ENCODE measurements at places on chromosomes 3 and 15.

DNA sequence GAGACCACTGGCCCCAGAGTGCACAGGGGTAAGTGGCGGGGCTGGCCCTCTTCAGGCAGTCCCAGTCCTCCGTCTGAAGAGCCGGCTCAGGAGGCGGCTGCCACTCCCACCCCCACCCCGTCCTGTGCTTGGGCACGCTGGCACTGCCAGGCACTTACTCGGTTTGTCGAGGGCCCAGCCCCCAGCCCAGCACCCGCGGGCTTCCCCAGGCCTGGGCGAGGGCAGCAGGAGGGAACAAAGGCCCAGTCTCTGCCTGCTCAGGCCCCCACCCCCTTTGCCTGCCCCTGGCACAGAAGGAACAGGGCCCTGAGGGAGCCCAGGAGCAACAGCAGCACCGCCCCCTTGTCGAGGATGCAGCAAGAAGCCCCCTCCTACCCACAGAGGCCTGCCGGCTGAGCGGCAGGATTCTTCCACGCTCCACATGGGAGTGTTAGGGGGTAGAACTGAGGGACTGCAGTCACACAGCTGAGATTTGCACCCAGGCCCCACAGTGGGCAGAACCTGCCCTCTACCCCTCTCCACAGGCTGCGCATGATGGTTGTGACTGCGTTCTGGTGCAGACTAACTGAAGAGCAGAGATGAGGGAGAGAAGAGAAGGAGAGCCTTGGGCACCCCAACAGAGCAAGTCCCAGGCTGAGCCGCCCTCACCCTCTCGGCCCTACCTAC, 8.9 kb downstream of the DUSP7 start:
- no peak for DNase-seq

- DNase-seq: no peak
Measured at GRCh38 chr3:14920536-14920935, 26.8 kb upstream of the NR2C2 start.

DNA sequence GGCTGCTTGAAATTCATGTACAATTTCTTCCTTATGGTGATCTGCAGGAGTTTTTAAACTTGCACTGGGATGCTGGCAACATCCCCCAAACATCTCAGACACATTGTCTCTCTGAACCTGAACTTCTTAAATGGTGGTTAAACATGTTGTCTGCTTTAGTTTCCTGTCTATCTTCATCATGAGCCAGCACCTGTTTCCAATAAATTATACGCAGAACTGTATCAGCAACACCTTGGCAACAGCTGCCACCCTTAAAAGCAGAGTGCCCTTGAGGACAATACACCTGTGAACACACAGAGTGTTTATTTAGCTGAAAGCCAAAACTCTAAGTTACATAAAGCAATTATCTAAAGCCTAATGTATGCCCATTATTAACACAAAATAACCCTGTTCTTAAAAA, 242.9 kb downstream of the WNT5A start:
- no peak for DNase-seq

- DNase-seq: no peak
Measured at GRCh38 chr3:127749361-127749760, 73.0 kb downstream of the MGLL start.

DNA sequence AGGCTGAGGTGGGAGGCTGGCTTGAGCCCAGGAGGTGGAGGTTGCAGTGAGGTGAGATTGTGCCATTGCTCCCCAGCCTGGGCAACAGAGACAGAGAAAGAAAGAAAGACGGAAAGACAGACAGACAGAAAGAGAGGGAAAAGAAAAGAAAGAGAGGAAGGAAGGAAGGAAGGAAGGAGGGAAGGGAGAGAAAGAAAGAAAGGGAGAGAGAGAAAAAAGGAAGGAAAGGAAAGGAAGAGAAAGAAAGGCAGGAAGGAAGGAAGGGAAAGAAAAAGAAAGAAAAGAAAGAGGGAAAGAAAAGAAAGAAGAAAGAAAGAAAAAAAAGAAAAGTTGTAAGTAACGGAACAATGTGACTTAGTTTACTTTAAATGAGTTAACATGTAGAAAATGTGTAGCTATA, 260.7 kb upstream of the GRM7 start:
- no peak for DNase-seq

DNA sequence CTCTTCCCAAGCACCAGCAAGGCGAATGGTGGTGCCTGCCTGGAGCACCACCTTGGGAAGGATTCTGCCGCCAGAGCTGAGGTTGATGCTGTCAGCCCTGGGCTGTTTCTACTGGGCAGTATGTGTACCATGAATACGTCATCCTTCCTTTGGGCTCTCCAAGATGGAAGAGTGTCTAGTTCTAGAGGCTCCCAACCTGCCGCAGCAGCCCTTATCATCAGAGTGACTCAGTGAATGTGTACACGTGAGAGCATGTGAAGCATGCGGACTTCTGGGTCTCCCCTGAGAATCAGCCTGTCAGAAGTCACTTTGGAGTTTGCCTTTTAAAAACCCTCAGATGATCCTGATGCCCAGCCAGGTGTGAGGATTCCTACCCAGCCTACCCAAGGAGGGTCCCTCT, 20.9 kb downstream of the PLA2G4D start:
- no peak for DNase-seq

DNA sequence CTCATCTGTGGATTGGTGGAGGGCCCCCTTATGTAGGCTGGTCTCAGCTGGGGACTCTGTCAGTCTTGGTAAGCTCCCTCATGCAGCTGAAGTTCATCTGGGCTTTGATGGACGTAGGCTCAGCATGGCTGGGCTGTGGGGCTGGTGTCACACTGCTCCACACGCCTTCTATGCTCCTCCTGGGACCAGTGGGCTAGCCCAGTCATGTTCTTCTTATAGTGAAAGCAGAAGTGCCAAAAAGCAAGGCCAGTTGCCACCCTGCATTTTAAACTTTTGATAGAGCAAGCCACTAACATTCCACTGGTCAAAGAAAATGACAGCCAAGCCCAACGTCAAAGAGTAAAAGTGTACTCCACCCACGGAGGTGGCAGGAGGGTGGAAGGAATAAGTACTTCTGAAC, 165.5 kb downstream of the MEX3B start:
- no peak for DNase-seq

DNA sequence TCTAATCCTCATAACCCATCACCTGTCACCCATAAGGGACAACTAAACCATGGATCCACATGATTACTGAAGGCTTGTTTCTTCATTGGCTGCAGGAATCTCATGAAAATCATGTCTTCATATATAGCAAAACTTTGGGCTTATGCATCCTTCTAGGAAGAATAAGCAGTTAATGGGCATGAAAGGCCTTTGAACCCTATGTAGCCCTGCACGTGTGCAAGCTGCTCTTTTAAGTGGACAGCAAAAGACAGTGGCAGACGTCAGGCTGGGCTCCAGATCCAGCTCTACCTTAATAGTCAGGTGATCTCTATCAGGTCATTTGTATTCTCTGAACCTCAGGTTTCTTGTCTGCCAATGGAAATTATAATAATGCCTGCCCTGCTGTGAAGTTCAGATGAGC, 18.9 kb downstream of the CYP19A1 start:
- DNase-seq: no peak

DNA sequence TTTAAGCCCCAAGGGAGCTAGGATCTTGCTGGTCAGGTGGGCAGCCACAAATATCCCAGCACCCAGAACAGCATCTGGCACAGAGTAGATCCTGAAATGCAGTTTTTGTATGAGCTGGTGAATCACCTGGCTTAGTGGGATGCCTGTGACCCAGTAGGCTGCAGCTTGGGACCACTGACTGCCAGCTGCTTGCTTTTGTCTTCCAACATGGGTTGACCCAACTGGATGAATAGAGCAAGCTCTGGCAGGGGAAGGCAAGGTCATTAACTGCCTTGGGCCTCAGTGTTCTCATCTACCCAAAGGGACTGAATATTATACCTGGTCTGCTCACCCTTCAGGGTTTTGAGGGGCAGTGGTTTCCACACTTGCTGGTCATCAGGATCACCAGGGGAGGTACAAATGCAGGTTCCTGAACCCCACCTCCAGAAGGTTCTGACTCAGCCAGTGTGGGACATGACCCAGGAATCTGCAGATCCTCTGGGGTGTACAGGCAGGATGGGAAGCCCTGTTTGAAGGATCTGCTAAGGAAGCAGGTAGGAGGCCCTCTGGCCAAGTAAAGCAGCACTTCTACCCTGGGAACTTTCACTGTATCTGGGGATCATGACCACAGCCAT, 55.4 kb downstream of the ITGA11 start:
- no peak for DNase-seq

- no peak for DNase-seq
Measured at GRCh38 chr3:111278959-111279358, 207.3 kb downstream of the NECTIN3 start.

GRCh38 chr3:56880720-56881575, 79.2 kb upstream of the ARHGEF3 start:
- no peak for DNase-seq

DNA sequence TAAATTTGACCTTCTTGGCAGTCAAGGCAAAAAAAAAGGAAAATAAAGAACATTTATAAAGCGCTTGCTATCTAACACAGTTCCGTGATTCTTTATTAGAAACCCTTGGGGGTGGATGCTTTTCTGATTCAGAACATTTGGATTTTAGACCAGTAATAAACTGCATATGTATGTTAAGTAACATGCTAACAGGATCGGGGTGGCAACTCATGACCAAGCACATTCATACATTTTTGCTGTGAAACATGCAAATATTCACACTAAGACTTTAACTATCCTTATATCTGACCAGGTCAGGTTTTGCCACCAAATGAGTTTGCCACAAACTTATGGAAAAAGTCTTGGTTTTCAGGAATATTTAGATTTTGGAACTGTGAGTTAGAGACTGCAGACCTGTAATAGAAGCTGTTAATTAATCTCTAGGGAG, 30.4 kb upstream of the KLF13 start:
- no peak for DNase-seq

DNA sequence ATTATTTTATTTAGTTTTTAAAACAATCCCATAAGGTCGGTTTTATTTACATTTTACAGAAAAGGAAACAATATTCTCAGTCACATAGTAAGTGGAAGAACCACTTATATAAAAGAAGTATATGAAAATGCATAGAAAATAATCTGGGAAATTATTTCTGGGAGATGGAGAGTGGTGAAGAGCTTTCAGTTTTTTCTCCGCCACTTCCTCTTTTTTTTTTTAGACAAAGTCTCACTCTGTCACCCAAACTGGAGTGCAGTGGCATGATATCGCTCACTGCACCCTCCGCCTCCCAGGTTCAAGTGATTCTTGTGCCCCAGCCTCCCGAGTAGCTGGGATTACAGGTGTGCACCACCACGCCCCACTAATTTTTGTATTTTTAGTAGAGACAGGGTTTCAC, 21.2 kb downstream of the RAD51 start:
- DNase-seq: no peak

- no peak for DNase-seq
Measured at GRCh38 chr3:25585361-25586166, 79.1 kb downstream of the TOP2B start.

GRCh38 chr15:22226034-22226790, 145.9 kb downstream of the OR4M2 start:
- peak; percentile 15 for DNase-seq

GRCh38 chr3:65181391-65181871, 493.6 kb upstream of the ADAMTS9 start:
- DNase-seq: no peak

DNA sequence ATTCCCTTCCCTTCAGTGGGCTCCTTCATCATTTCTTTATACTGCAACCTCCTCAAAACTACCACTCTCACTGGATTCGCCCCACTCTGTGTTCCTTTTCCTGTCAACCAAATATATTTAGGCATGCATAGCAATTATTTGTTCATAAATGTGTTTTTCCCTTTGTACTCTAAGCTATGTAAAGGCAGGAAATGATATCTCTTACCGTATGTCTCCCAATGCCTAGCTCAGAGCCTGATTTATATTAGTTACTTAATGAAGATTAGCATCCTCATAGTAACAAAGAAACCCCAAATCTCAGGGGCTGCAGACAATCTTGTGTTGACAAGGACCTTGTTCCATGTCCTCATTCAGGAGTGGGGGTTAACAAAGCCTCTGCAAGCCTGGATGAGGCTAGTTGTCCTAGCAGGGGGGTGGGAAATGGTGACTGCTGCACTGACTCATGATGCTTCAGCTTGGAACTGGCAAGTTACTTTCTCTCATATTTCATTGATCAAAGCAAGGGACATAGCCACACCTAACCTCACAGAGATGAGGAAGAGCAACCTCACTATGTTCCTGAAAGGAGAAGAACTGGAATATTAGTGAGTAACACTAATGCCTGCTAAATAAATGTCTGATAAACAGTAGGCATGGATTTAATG, 15.2 kb downstream of the PHLDB2 start:
- no peak for DNase-seq

DNA sequence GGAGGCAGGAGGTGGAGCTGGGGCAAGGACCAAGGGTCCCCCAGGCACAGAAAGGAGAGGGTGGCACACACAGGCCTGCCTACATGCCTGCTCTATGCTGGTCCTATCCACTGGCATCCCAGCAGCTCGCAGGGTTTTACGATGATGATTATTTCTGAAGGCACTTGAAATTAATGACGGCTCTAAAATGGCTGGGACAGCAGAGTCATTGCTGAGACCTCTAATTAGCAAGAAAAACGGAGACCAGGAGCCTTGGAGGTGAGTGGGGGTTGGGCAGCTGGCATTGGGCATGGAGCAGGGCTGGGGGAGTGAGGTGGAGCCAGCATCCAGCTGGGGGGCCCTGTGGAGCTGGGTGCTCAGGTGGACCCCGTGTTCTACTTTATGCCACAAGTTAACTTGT, 3.5 kb upstream of the LINGO1 start:
- no peak for DNase-seq

DNA sequence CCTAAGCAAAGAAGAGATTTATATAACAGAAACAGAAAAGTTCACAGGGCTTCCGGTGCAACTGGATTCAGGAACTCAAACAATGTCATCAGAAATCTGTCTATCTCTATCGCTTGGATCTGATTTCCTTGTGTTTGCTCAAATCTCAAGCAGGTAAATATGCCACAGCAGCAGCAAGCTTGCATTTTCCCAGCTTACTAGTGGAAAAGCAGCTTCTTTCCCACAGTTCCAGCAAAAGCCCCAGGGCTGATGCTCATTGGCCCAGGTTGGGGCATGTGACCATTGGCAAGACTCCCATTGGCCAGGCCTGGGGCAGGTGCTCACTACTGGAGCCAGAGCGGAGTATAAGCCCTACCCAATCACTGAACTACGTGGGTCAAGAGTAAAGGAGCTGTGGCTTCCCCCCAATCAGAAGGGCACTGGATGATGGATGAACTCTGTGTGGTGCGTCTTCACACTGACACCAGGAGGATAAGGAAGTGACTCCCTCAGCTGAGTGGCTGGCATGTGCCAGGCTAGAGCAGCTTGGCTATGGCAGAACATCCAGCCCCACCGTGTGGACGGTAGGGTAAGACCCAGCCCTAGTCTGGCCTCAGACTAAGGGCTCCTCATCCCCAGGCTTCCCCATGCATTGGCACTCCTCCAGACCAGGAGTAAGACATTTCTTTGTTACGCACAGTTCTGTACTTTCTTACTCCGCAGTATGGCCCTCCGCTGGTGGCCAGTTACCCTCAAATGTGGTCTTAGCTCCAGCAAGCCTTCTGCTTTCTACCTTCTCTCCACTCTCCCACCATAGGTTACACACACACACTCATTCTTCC, 13.1 kb upstream of the VIPR1 start:
- DNase-seq: no peak

Data from stimulated activated CD4-positive, alpha-beta T cell treated with anti-CD3 and anti-CD28 coated beads, Interleukin-2, amount 100 ng/mL, for 24 hours (primary cell).